Testis (tissue), 5 donors: ENCODE measurements at places on chromosomes 4 and X.

DNA sequence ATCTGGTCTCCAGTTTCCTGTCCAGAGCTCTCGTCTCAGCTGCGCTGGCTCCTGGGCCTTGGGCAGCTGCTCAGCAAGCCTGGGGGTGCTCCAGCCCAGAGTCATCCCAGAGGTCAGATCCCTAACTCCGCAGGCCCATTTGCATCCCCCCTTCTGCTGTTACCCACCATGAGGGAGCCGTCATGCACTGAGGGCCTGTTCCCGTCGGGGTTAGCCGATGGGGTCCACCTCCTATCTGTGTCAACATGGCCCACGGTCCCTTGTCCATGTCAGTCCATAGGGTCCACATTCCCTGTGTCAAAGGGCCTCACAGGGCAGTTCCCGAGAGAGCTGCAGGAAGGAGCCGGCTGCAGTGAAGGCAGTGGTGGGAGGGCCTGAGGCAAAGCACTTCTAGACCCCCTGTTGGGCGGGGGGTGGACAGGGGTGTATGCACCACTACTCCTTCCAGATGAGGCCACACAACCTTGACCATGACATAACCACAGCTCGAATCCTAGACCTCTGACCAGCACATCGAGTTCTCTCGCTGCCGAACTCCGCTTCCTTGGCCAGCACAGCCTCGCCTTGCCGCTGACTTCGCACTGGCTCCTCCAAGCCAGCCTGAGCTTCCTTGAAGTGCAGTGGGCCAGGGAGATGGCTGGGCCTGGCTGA lies 24.9 kb downstream of the WDR1 start:
- DNase-seq, result no peak

DNA sequence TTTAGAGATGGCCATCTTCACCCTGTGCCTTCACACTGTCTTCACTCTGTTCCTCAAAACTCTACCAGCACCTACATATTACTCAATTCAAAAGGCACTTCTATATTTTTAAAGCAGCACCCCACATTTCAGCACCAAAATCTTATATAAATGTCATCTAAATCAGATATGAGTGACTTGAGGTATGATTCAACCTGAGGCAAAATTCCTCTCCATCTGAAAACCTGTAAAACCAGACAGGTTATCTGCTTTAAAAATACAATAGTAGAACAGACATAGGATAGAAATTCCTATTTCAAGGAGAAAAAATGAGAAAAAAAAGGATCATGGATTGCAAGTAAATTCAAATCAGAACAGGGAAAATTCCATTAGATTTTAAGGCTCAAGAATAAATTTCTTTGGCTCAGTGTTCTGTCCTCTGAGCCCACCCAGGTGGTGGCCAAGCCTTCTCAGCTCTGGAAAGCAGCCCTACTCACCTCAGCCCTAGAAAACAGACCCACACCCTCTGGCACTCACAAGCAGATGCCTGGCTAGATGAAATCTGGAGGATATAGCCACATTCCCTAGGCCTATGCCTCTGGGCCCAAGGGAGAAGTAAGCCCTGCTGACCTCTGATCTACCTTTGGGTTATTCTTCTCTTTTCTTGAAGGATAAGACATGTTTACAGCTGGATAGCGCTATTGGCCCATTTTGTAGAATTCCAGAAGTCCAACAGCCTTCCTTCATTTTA lies 240.4 kb upstream of the ZCCHC13 start:
- no peak for DNase-seq

GRCh38 chr4:47000406-47000805 lies 7.0 kb upstream of the GABRA4 start:
- no peak for DNase-seq

DNA sequence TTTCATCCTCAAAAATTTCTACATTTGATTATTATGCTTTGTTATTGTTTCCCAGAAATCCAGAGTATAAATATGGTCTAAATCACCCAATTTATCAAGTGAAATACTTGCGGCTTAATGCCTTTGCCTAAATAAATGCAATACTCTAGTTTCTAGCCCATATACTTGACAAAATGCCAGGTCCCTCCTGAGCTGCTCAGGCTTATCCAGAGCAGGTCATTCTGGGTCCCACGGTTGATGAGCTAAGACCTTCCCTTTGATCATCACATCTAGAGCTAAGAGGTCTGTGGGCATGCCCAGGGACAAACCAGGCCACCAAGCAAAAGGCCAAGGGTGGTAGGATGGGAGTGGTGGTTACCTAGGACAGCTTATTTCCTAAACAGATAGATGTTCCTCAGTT lies 180.1 kb downstream of the SMIM20 start:
- no peak for DNase-seq

GRCh38 chr4:126479709-126480108 lies 1153.0 kb upstream of the INTU start:
- no peak for DNase-seq

DNA sequence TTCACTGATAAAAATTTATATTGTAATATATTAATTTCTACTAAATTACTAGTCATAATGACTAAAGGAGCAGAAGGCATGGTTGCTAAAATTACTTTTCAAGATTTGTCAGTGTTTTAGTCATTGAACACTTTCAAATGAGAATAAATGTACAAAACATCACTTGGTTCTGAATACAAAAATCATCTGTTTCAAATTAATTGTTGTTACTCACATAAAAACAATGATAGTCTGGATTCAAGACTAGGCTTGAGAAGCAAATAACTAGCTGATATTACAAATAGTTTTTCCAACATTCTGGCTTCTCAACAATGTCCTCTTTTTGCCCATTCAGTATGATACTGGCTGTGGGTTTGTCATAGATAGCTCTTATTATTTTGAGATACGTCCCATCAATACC lies 112.5 kb downstream of the ANAPC10 start:
- no peak for DNase-seq

GRCh38 chr4:95580226-95580625 lies 31.5 kb upstream of the UNC5C start:
- DNase-seq, result no peak

- no peak for DNase-seq
Observed at GRCh38 chrX:30653415-30654131, at the start of gene GK. TSS of gene GK (plus strand) at chrX:30653423. CDS start at chrX:30653538, 115 bp downstream.

DNA sequence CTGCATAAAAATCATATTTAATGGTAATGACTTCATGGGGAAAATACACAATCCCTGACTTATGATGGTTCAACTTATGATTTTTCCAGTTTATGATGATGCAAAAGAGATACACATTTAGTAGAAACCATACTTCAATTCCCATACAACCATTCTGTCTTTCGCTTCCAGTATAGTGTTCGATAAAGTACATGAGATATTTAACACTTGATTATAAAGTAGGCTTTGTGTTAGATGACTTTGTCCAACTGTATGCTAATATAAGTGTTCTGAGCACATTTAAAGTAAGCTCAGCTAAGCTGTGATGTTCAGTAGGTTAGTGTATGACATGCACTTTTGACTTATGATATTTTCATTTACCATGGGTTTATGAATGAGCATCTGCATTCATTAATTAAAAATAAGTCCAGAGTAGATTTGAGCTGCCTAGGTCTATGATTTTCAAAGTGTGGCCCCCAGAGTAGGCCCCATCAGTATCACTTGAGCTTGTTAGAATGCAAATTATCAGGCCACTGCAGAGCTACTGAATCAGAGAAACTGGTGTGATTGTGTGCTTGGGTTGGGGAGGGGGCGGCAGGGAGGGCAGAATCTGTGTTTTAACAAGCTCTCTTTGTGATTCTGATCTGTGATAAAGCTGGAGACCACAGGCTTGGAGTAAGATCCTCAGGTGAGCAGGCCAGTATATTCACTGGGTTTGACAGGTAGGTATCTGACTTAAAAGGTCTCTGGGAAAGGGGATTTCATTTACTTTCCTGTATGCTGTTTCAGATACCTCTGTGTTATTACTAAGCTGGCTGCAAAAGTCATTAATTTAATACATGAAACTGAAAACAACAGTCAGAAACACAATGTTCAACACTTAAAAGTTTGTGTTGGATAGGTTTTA lies 8.4 kb downstream of the ATP10D start:
- no peak for DNase-seq

- no peak for DNase-seq
Observed at GRCh38 chrX:146887020-146887419, 72.5 kb upstream of the CXorf51A start.

DNA sequence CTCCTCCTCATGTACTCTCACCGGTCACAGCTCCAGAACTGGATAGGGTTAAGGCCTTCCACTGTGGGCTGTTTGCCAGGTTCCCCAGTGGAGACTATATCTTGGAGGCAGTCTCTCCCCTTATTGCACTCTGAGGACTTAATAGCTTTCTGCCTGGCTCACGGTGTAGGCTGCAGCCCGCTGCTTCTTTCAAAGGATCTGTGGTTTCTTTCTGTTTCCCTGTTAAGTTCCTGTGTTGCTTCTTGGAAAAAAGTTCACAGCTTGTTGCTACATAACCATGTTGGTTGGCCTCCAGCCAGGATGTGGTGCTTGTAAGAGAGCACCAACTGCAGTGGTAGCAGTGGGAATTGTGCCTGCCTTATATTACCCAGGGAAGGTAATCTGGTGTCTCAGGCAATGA lies 24.9 kb upstream of the ZDHHC15 start:
- DNase-seq, result peak; percentile 67

- DNase-seq, result no peak
Observed at GRCh38 chrX:2500803-2501558, at the start of the genes DHRSX and ZBED1. TSS of gene DHRSX (minus strand) at chrX:2500976. CDS start at chrX:2500925, 51 bp downstream. TSS of gene ZBED1 (minus strand) at chrX:2500976. CDS start at chrX:2490719, 10,257 bp downstream.

GRCh38 chr4:36198068-36198808 lies 46.1 kb downstream of the ARAP2 start:
- no peak for DNase-seq

GRCh38 chrX:102154900-102155805 lies 624 bp downstream of the BEX5 start:
- peak; percentile 16 for DNase-seq

- no peak for DNase-seq
Observed at GRCh38 chr4:107734120-107734519, 14.1 kb upstream of the PAPSS1 start.

DNA sequence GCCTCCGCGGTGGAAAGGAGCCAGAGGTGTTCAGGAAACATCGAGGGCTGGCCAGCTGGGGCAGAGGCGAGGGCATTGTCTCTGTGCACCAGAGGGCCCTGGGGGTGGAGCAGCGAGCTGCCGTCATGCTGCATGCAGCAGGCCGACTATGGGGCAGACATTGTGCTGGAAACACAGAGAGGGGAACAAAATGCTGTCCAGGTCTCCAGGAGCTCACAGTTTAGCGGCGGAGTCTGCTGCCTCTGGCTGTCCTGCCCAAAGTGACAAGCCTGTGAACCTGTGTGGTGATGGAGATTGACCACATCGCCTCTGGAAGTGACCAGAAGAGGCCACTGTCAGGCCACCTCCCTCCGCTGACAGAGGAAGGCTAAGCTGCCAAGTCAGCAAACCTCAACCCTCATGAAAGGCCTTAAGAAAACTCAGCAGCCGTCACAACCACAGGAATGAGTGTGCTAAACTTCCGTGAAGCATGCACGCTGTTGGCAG lies 20.1 kb upstream of the SASH3 start:
- peak; percentile 19 for DNase-seq
